Posterior cingulate gyrus (tissue), 11 donors: ENCODE measurements at places on chromosomes 3 and 15.
A peak's percentile ranks its signal among the peaks of the same experiment; 100 is the strongest.

DNA sequence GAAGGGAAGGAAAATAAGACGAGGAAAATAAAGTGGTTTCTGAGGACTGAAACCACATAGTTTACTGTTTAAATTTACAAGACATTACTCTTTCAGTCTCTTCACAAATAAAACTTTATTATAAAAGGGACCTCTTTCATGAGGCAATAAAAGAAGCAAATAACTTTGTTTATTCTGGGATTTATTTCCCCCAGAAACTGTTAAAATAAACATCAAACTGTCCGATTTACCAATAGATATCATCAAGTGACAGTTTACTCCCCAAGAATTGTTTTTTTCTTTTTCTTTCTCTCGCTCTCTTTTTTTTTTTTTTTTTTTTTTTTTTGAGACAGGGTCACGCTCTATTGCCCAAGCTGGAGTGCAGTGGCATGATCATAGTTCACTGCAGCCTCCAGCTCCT lies 54.1 kb downstream of the SLC28A2 start:
- no peak for DNase-seq

- peak; percentile 30 for DNase-seq
Measured at GRCh38 chr3:165192610-165193192, 3.5 kb downstream of the SLITRK3 start.

DNA sequence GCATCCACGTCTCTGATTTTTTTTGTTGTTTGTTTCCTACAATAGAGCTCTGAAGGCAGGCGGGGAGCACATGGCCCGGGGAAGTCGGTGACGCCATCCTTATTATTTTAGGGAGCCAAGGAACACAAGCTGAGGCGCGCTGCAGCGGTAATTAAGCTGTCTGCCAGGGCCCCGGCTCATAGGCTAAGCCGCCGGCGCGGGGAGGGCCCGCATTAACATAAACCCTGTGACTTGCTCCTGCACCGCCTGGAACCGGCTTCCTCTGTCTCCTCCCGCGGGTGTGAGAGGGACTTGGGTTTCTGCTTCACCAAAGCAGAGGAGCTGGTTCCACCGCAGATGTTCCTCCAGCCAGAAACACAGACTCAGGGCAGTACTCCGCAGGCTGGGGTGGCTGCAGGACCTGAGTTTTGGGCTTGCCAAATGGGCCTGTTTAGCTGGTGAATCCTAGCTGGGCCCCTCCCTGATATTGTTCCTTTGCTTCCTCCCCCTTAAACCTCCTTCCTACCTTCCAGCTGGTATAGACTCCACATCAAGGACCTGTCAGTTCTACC lies 25.3 kb downstream of the ANP32A start:
- peak; percentile 87 for DNase-seq

DNA sequence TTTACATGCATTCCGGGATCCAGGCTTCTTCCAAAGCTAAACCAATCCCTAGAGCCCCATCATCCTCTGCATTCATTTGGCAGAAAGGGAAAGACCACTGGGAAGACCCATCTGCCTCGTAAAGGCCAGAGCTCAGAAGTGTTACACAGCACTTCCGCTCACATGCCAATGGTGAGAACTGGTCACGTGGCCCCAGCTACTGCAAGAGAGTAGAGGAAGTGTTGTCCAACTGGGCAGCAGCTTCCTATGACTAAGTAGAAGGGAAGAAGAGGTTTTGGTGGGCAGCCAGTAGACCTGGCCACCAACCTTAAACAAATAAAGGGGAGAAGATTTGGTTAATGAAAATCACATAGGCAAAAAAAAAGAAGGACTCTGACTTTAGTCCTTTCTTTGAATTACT lies 74.4 kb upstream of the PPP2R3A start:
- DNase-seq, result no peak

DNA sequence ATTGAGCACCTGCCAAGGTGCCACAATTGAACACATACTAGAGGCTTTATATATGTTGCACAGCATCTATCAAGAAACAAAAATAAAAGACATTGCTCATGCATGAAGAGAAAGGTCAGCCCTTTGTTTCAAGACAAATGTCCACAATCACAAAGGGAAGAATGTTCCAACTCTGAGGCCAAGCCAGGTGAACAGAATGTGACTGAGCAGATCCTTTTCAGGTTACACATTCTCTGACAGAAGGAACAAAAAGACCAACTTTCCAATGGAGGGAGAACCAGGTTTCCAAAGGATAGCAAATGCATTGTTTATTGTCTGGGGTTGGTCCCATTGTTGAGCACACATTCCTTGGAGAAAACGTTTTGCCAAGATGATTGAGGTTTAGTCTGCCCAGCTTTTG lies 50.2 kb upstream of the FAM174B start:
- DNase-seq, result no peak

GRCh38 chr3:102142379-102143060 lies 292.3 kb upstream of the ZPLD1 start:
- no peak for DNase-seq

- no peak for DNase-seq
Measured at GRCh38 chr15:28888900-28889299, 3.1 kb downstream of the APBA2 start.

- peak; percentile 56 for DNase-seq
Measured at GRCh38 chr15:51775967-51776816, 24.8 kb downstream of the TMOD2 start.

GRCh38 chr15:98764291-98764690 lies 116.0 kb downstream of the IGF1R start:
- DNase-seq, result no peak

DNA sequence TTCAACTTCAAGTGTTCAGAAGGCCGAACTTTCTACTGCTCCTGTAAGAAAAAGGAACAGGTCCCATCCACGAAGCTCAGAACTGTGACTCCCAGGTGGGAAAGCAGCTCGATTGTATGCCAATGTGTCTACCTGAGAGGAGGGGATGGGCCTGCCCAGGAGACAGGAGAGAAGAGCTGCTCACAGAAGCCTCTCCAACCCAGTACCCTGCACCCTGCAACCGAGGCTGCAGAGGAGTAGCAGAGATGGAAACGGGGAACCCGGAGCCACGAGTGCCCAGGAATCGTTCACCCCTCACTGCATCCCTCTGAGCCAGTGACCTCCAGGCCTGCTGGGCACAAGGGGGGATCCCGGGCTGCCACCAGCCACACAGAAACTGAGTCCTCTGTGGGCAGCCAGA lies 86.5 kb upstream of the PRR23E start:
- no peak for DNase-seq
